Activated naive CD4-positive, alpha-beta T cell treated with anti-CD3 and anti-CD28 coated beads for 36 hours (primary cell): ENCODE measurements at places on chromosomes 7 and 10.

- no peak overlapping the region for H3K27ac ChIP-seq
- no peak overlapping the region for H3K4me3 ChIP-seq
- no peak for DNase-seq
- H3K27me3 ChIP-seq = peaks cover 4% of the 10 kb centered on the region
- no peaks in the 10 kb centered on the region for H3K36me3 ChIP-seq
- H3K4me1 ChIP-seq = peaks cover 10% of the 10 kb centered on the region
These were observed 105.7 kb downstream of the ST8SIA6 start for GRCh38 chr10:17348501-17349349.

DNA sequence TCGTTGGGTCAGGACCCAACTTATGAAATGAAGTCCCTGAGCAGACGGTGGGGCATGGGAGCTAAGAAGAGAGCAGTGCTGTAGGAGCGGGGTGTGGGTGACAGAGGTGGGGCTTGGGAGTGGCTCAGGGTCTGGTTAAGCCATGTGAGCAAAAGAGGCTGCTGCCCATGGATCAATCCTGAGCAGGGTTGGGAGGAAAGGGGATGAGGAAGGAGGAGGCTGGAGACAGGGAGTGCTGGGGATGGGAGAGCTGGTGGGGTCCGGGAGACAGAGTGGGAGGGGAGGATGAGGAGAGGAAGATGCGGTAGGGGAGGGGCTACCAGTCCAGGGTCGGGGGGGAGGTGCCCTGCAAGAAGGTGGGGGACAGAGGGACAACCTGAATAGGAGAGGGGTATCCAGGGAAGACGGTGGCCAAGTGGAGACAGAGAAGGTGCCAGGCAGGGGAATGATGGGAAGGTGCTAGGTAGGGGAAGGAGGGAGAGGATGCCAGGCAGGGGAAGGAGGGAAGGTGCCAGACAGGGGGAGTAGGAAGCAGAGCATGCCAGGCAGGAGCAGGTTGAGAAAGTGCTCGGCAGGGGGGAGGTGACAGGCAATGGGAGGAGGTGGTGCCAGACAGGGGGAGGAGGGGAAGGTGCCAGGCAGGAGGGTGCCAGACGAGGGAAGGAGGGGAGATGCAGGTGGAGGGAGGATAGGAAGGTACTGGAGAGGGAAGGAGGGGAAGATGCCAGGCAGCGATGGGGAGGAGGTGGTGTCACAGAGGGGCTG lies 27.5 kb upstream of the SMARCD3 start:
- H3K4me1 ChIP-seq = peaks cover 20% of the 10 kb centered on the region
- H3K27me3 ChIP-seq = no peaks in the 10 kb centered on the region
- no peaks in the 10 kb centered on the region for H3K36me3 ChIP-seq
- H3K27ac ChIP-seq = no peak overlapping the region

GRCh38 chr10:131571865-131572264 lies 260.3 kb upstream of the TCERG1L start:
- no peak overlapping the region for H3K4me3 ChIP-seq
- no peak overlapping the region for H3K27ac ChIP-seq
- DNase-seq = no peak
- no peaks in the 10 kb centered on the region for H3K36me3 ChIP-seq

DNA sequence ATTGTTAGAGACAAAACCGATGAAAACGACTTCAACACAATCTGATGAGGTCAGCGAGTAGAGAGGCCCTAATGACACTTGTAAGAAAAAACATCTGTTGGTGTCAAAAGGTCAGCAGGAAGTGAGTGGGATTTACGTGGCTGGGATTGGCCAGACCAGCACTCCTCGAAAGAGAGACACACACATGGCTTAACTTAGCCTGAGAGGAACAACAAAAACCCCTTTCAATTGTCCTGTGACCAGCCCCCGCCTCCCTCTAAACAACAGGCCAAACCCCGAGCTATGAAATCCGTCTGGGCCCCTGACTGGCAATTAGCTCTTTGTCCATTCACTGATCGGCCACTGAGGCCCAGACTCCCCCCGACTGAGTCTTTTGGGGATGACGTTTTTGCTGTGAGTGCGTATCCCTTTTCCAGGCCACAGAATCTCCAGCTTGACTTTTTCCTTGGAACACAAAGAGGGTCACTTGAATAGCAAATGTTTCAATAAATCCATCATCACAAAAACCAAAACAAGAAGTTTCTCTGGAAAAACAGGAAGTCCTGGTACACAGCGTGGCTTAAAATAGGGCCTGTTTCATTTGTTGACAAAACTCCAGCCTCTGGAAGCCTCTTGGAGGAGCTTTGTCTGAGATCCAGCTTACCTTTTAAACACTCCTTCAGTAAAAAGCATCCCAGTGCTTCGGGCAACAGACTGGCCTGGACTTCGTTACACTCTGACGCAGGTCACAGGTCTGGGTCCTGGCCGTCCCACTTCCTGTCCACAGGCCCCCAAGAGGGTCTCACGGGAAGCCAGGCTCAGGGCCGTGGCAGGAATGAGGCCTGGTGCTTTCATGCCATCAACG lies 103.0 kb downstream of the CTBP2 start:
- H3K4me3 ChIP-seq = no peak overlapping the region
- H3K27ac ChIP-seq = no peak overlapping the region
- no peaks in the 10 kb centered on the region for H3K36me3 ChIP-seq
- no peaks in the 10 kb centered on the region for H3K4me1 ChIP-seq

DNA sequence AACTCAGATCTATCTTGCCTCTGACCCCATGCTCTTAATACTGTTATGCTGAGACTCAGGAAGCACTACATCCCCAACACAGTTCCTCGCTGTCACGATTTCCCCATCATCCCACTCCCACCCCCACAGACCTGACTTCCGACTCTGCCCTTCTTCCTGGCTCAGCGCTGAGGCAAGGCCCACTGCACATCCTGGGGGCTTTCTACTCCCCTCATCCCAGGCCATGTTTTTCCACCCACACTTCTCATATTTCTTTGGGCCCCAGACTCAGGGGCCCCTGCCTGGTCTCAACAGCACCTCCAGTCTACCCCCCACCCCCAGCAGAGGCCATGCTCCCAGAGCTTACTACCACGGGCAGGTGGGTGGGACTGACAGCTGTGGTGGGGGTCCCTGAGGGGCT lies 7.7 kb upstream of the NDST2 start:
- H3K27ac ChIP-seq = peak overlapping the region; percentile 41
- H3K4me1 ChIP-seq = no peaks in the 10 kb centered on the region
- DNase-seq = no peak
- H3K27me3 ChIP-seq = no peaks in the 10 kb centered on the region

- H3K36me3 ChIP-seq = no peaks in the 10 kb centered on the region
- no peaks in the 10 kb centered on the region for H3K27me3 ChIP-seq
- DNase-seq = no peak
These were observed 585.8 kb downstream of the LRMDA start for GRCh38 chr10:76017026-76017732.

- no peak overlapping the region for H3K4me3 ChIP-seq
- H3K4me1 ChIP-seq = no peaks in the 10 kb centered on the region
- H3K27me3 ChIP-seq = peaks cover 3% of the 10 kb centered on the region
- no peak overlapping the region for H3K27ac ChIP-seq
These were observed 12.6 kb upstream of the NRBF2 start for GRCh38 chr10:63120554-63120953.

- H3K36me3 ChIP-seq = no peaks in the 10 kb centered on the region
- no peak overlapping the region for H3K4me3 ChIP-seq
- H3K4me1 ChIP-seq = no peaks in the 10 kb centered on the region
- no peak overlapping the region for H3K27ac ChIP-seq
- DNase-seq = peak; percentile 78
These were observed 104.0 kb downstream of the SLIT1 start for GRCh38 chr10:97081621-97082235.

DNA sequence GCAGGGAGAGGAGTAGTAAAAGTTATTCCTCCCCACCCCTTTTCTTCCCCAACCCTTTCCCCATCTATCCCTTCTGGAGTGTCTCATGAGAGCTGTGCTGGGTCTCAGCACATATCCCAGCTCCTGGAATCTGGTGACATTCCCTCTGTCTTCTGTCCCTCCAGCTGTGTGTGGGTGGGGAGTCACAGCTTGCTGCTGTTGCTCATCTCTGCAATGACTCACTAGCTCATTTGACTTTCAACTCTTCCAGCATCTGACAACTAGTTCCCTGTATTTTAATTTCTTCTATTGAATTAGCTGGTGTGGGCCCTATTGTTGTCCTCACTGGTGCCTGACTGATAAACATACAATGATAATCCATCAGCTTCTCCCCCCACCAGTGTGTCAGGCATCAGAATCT lies 198.9 kb upstream of the AUTS2 start:
- H3K4me3 ChIP-seq = no peak overlapping the region
- H3K27me3 ChIP-seq = no peaks in the 10 kb centered on the region
- no peak for DNase-seq
- no peak overlapping the region for H3K27ac ChIP-seq

DNA sequence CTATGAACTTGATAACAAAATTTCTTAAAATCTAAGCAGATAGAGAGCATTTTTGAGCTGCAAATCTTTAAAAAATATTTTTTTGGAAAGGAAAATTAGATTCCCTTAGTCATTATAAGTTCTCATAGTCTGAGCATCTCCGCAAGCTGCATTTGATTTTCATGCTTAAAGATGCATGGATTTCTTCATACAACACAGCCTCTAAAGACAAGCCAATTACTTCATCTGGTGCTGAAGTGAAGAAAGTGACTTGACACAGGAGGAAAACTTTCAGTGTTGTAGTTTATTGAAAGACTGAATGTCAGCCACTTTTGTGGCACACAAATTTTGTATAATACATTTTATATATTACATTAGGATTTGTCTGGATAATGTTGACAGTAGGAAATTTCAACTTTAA lies 22.5 kb downstream of the SEMA3D start:
- no peak overlapping the region for H3K27ac ChIP-seq
- H3K4me1 ChIP-seq = no peaks in the 10 kb centered on the region
- H3K27me3 ChIP-seq = peaks cover 2% of the 10 kb centered on the region
- no peak overlapping the region for H3K4me3 ChIP-seq
- H3K36me3 ChIP-seq = no peaks in the 10 kb centered on the region

- DNase-seq = peak; percentile 12
- no peaks in the 10 kb centered on the region for H3K36me3 ChIP-seq
- H3K27me3 ChIP-seq = peaks cover 4% of the 10 kb centered on the region
- H3K4me1 ChIP-seq = no peaks in the 10 kb centered on the region
- no peak overlapping the region for H3K4me3 ChIP-seq
- no peak overlapping the region for H3K27ac ChIP-seq
These were observed 107.3 kb upstream of the STARD3NL start for GRCh38 chr7:38070718-38071117.

DNA sequence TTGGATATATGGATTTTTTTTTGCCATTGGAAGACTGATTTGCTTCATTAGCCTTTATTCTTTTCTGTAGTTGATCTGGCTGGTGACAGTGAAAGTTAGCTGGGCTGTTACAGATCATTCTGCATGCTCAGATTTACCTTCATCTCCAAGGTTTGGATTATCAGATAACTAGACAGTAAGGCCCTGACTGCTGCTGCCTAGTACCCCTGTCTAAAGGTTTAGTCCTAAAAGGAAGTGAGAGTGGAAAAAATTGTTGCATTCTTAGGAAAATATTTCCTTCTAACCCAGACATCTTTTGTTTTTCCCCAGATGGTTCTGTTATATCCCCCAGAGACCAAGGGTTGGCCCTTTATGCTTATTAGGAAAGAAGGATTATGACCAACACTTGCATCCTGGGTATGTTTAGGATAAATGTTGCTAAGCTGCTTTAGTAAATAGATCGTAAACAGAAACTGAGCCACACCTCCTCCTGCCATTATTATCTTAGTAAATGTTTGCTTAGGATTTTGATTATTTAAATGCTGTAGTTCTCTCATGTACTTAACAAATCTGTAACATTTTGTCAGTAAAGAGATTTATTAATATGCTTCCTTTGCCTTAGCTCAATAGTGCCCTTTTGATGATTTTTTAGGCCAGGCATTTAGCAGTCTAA lies 44.4 kb downstream of the MCU start:
- H3K27me3 ChIP-seq = no peaks in the 10 kb centered on the region
- no peak for DNase-seq
- H3K4me3 ChIP-seq = no peak overlapping the region
- no peak overlapping the region for H3K27ac ChIP-seq
- H3K36me3 ChIP-seq = no peaks in the 10 kb centered on the region

- H3K27me3 ChIP-seq = no peaks in the 10 kb centered on the region
- H3K4me3 ChIP-seq = no peak overlapping the region
- H3K4me1 ChIP-seq = peaks cover 11% of the 10 kb centered on the region
- peaks cover 32% of the 10 kb centered on the region for H3K36me3 ChIP-seq
- H3K27ac ChIP-seq = no peak overlapping the region
- DNase-seq = no peak
These were observed 100.6 kb downstream of the LRRC4 start for GRCh38 chr7:127930341-127931328.

DNA sequence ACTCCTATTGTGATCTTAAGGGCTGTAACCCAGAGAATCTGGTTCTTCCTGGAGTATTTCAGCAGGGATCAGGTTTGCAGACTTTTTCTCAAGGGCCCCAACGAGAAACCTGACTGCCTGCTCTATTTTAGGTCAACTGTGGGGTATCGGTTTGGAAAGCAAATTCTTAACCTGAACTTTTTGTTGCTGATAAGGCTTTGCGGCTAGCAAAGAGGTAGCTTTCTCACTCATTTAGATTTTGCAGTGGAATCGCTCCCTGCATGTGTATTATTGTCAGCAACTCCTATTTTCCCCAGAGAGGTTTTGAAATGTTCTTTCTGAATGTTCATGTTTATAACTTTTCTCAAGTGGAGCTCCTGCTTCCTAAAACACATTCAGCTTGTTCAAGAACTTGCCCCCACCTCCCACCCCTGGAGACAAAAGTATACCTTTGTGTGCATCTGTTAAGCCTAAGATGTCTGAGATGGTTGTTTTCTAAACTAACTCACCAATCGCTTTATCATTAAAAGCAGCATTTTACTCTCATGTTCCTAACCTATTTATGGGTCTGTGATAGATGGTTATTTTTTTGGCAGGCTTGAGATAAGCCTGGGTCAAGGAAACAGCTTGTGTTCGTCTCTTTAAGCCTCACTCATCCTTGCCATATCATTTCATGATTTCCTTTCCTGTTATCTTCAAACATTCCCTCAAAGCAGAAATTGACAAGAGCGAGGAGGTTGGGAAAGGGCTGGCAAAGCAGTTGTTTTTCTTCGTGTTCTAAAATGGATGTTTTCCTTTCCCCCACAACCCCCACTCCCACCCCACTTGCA lies 129.8 kb downstream of the BAMBI start:
- peaks cover 42% of the 10 kb centered on the region for H3K27me3 ChIP-seq
- no peaks in the 10 kb centered on the region for H3K36me3 ChIP-seq
- no peak overlapping the region for H3K4me3 ChIP-seq

- H3K27me3 ChIP-seq = no peaks in the 10 kb centered on the region
- H3K27ac ChIP-seq = peak overlapping the region; percentile 95
- peak overlapping the region; percentile 59 for H3K4me3 ChIP-seq
These were observed 19.7 kb downstream of the ESYT2 start for GRCh38 chr7:158809596-158809995.

GRCh38 chr7:77453531-77453930 lies 37.4 kb upstream of the GSAP start:
- H3K27me3 ChIP-seq = no peaks in the 10 kb centered on the region
- no peak for DNase-seq
- no peaks in the 10 kb centered on the region for H3K36me3 ChIP-seq
- no peak overlapping the region for H3K4me3 ChIP-seq
